ENCODE measurements at places on chromosomes 12 and 14.
A peak's percentile ranks its signal among the peaks of the same experiment; 100 is the strongest.

GRCh38 chr12:28988325-28988704, 160.8 kb upstream of the FAR2 start:
- DNase-seq: no peak

GRCh38 chr14:58981840-58982239, 206.6 kb upstream of the DAAM1 start:
- DNase-seq: no peak

- DNase-seq: peak; percentile 51
Measured at GRCh38 chr12:71846322-71846940, 6.9 kb downstream of the TBC1D15 start.

DNA sequence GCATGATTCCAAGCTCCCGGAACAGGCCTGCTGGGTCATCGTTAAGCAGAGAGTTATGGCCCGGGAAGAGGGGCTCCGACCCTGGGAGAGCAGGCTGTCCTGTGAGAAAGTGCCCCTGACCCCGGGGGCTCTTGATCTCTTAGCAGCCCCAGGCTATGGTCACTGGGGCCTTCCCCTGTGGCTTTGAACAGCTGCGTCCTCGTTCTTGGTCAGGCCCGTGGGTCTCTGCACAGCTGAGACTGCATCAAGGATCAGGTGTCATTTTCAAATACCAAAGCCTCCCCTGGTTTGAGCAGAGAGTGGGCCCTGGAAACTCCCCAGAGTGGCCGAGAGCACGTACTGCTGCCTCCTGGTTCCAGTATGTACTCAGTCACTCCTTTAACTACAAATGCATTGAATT, 114.8 kb downstream of the ESRRB start:
- DNase-seq: no peak

All from CD4-positive, alpha-beta T cell treated with Interleukin-17A for 1 hour (primary cell).